ENCODE measurements at places on chromosomes 12 and 14.
A peak's percentile ranks its signal among the peaks of the same experiment; 100 is the strongest.

- DNase-seq, result no peak
Measured at GRCh38 chr12:11412731-11413130, 17.4 kb upstream of the PRB2 start.

- no peak for DNase-seq
Measured at GRCh38 chr14:72026536-72026935, 94.3 kb downstream of the RGS6 start.

DNA sequence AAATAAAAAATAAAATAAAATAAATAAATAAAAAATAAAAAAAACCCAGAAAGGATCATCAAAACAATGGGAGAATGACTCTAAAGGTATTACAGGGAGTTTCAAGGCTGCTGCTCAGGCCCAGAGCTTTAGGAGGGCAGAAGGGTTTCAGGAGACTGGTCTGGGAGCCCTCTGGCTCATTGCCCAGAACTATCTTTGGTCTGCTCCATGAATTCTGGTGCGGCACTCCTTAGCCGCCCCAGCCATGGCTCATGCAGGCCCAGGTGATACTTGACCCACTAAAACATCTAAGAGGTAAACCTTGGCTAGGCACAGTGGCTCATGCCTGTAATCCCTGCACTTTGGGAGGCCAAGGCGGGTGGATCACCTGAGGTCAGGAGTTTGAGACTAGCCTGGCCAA is 14.7 kb upstream of the TMED10 start:
- no peak for DNase-seq

DNA sequence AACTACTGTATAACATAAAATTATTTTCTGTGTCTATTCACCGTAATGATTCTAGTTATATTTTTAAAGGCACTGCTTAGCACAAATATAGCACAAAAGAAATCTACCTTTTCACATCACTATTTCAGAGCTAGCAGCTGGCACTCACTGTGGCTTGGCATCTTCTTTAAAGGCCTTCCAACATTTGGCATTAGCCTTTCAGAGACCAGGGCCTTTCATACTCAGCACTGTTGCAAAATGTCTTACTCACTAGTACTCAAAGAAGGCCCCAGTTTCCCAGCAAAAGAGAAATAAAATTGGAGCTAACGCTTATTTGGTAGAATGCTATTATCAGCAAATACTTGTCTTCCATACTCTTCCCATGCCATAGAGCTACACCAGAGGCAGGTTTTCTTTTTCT is 238.4 kb downstream of the MED13L start:
- DNase-seq, result no peak

- DNase-seq, result no peak
Measured at GRCh38 chr12:108825201-108825950, 32.0 kb downstream of the SSH1 start.

- no peak for DNase-seq
Measured at GRCh38 chr12:82758749-82759330, 72.1 kb downstream of the TMTC2 start.

DNA sequence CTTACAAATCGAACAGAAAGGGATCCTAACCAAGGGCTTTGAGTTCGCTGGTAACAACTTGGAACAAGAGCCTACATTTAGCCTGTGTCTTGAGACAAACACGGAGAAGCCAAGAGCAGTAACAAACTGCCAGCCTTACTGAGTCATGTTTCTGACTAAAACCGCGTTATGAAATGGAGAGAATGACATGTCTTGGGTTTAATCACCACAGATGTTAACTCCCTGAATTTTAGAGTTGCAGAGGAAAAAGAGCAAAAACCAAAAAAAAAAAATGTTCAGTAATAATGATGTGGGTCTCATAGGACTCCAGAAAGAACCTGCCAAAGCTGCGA is 1.0 kb downstream of the BLTP3B start:
- DNase-seq, result no peak

GRCh38 chr12:48817873-48818830 is at the start of gene CACNB3:
CACNB3 (plus strand) TSS chr12:48818496; CDS start chr12:48818930, 434 bp downstream.
- DNase-seq, result peak; percentile 64

GRCh38 chr14:21264025-21264801 is 5.0 kb downstream of the HNRNPC start:
- DNase-seq, result no peak

DNA sequence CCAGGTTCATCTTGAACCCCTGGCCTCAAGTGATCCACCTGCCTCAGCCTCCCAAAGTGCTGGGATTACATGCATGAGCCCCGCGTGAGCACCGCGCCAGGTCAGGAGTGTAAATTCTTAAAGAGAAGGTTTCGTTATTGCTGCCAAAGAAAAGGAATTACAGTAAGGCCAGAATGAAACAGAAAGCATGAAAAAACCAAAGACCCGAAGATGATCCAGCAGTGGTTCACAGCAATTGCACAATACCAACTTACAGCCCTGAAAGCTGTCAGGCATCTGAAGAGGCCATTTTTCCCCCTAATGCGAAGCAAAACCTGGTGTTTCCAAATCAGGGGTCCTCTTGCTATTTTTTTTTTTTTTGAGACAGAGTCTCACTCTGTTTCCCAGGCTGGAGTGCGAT is 10.3 kb downstream of the RBM23 start:
- no peak for DNase-seq

- no peak for DNase-seq
Measured at GRCh38 chr14:93035917-93036651, 79.6 kb downstream of the ITPK1 start.

DNA sequence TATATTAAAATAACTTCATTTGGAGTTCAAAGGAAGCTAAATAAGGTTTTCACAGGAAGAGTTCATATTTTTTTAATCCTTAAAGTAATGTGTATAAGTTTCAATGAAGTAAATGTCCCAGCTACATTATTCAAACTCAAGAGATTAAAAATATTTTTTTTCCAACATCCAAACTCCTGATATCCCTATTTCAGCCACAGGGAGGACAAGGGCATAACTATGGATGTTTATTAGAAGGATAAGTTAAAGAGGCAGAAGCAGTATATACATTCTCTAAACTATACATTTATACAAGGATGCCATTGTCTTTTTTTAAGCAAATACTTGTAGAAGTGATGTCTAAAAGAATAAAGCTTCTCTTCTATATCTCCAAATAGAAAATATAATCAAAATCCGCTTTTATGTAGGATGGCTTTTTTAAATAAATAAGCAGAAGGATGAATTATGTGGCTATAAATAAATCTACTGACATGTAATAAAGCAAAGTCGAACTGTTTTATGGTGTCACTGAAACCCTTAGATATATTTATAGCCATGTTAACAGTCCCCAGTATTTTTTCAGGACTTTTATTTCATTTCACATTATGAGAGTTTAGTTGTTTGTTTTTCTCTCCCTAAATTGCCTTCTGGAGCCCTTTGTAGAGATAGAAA is 936.5 kb downstream of the DIO2 start:
- no peak for DNase-seq

DNA sequence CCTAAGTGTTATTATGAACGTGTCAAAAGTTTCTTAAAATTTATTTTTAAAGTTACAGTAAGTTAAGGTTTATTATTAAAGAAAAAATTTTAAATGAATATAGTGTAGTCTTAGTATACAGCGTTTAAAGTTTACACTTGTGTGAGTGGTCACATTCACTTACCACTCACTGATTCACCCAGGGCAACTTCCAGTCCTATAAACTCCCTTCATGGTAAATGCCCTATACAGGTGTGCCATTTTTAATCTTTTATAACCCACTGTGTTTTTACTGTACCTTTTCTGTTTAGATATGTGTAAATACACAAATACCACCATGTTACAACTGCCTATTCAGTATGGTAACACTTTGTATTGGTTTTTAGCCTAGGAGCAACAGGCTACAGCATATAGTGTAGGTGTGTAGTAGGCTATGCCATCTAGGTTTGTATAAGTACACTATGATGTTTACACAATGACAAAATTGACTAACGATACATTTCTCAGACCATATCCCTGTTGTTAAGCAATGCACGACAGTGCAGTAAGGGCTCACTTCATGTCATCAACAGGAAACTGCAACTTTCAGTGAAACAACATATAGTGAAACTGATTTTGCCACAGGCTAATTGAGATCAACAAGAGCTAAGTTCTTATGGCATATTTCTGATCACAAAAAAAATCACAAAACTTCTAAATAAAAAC is 112.0 kb upstream of the TMCC3 start:
- DNase-seq, result no peak

- DNase-seq, result no peak
Measured at GRCh38 chr12:24173067-24173466, 223.6 kb upstream of the SOX5 start.

- no peak for DNase-seq
Measured at GRCh38 chr12:98185606-98186005, 329.8 kb upstream of the TMPO start.

DNA sequence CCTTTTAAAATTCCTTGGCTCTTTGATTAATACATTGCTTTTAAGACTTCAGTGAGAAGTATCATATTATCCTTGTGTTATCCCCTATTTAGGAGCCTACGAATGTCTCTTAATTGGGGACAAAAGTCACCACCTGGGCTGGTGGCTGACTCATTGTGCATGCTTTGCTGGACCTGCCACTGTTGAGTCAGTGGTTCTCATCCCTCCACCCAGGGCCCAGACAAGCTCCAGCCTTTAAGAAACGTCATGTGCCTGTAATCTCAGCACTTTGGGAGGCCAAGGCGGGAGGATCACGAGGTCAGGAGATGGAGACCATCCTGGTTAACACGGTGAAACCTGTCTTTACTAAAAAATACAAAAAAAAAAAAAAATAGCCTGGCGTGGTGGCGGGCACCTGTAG is 57.9 kb downstream of the OTX2 start:
- no peak for DNase-seq

DNA sequence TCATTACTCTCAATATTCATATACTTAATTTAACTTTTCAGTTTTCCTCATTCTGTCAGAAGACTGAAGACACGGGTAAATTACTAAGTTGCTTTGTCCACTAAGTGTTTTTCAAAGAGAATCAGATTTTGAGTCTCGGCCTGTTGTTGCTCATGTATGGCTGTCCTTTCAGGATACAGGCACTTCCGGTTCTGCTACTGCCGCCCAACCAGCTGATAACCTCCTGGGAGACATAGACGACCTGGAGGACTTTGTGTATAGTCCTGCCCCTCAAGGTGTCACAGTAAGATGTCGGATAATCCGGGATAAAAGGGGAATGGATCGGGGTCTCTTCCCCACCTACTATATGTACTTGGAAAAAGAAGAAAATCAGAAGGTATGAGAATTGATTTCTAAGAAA is 28.3 kb upstream of the TEAD4 start:
- DNase-seq, result no peak

- DNase-seq, result no peak
Measured at GRCh38 chr12:95185072-95185471, 32.2 kb downstream of the FGD6 start.

GRCh38 chr12:96397756-96398423 is 2.3 kb downstream of the CDK17 start:
- DNase-seq, result no peak

- no peak for DNase-seq
Measured at GRCh38 chr12:94689646-94690036, 39.3 kb upstream of the TMCC3 start.

- no peak for DNase-seq
Measured at GRCh38 chr14:58200846-58201245, 897 bp downstream of the ACTR10 start.

DNA sequence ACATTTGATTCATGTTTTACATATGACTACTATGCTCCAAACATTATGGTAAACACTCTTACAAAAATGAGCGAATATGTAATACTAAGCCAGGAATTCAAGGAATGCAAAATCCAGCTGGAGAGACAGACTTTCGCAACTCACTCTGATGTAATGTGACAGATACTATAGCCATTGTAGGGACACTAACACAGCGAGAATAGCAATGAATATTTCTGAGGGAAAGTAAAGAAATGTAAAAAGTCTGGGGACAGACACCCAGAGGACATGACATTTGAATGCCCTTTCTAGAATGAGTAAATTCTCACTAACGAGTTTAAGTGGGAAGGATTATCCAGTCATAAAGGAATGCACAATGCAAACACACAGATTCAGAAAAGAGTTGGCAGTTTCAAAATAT is 121.9 kb downstream of the PIK3C2G start:
- no peak for DNase-seq

GRCh38 chr12:52514471-52515318 is 5.5 kb downstream of the KRT5 start:
- no peak for DNase-seq

DNA sequence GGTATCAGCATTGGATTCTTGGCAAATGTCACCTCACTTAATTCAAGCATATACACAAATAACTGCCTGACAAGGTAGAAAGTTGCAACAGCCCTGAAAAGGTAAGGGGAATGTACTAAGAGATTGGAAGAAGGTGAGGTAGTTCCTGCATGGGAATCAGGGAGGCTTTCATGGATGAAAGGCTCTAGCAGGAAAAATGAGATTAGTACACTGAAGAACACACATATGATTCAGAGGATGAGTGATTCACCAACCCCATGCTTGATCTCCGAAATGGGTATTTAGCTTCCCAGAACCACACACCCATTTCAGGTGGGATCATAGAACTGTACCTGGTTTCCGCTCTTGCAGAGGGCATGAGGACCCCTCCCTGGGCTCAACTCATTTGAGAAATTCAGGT is 65.8 kb downstream of the PAH start:
- DNase-seq, result no peak

DNA sequence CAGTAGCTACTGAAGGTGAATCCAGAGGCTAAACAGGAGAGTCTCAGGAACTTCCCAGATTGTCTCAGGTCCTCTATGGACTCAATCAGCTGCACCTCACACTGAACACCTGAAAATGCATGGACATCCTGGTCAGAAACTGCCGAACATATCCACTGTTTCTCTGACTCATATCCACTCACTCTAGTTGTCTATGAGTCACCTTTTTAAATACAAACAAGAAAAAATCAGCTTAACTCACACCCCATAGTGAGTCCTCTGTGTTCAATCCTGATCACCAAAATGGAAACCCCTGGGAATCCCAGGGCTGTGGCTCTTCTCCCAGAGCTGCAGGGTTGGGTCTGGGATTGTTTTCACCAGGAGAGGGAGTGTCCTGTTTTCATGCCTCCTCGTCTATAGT is 556.7 kb downstream of the TMEM121 start:
- no peak for DNase-seq

GRCh38 chr12:93056971-93057535 is 128.0 kb upstream of the EEA1 start:
- no peak for DNase-seq

- no peak for DNase-seq
Measured at GRCh38 chr14:79098324-79098723, 928.2 kb downstream of the NRXN3 start.
